ENCODE measurements at places on chromosomes 2 and 18.
A peak's percentile ranks its signal among the peaks of the same experiment; 100 is the strongest.

DNA sequence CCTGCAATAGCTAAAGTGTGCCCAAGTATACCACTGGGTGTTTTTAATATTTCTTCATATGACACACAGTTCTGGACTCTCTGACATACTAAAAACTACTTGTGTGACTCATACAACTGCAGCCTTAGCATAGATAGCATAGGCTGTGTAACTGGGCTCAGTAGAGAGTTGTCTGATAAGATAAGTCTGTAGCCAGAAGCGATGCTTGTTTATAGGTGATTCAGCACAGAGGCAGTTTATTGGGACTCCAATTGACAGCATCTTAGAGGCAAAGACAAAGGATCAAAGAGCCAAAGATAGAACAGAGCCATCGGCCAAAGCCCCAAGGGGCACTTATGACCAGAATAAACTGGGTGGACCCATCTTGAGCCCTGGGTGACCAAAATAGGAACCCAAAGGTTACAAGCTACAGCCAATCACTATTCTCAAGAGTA, 42.3 kb downstream of the AAK1 start:
- DNase-seq, result no peak

DNA sequence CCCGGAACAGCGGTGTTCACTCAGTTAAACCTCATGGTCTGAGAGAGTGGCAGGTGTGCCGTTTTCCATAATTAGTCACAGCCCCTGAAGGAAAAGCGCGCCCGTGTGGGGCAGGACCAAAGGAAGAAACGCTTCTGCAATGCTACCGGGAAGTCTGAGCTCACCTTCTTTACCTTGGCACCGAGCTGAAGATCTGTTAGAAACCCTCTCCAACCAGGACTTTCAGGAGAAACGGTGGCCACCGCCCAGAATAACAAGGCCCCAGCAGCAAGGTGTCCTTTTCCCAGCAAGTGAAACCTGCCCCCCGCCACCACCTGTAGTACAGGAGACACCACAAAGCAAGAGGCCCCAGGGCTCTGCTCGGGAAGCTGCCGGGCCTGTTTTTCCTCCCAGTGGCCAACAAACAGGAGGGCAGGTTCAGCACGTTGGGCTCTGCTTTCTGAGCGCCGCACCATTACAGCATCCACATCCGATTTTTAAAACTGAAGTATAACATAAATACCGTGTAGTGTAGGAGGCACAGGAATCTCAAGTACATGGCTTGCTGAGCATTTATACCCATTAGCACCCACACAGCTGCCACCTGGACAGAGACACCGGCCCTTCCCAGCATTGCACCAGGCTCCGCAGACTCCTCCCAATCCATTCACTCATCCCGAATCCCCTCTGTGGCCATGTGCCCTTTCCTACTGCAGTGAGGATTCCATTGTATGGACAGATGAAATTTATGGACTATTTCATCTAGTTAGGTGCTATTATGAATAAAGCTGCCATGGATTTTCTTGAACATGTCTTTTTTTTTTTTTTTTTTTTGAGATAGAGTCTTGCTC, 121.8 kb upstream of the RIOK3 start:
- peak; percentile 61 for DNase-seq

- no peak for DNase-seq
Observed at GRCh38 chr2:223060201-223060825, 8.3 kb downstream of the KCNE4 start.

GRCh38 chr18:7566567-7567473, at the start of gene PTPRM:
Gene PTPRM, plus strand, starts transcription at chr18:7567316. Its CDS starts 503 bp downstream, at chr18:7567819.
- no peak for DNase-seq

GRCh38 chr2:99374747-99375146, 37.6 kb downstream of the EIF5B start:
- DNase-seq, result no peak

- no peak for DNase-seq
Observed at GRCh38 chr2:133952420-133952819, 301.5 kb upstream of the MGAT5 start.

- DNase-seq, result peak; percentile 50
Observed at GRCh38 chr2:182980115-182980514, 58.1 kb downstream of the NCKAP1 start.

DNA sequence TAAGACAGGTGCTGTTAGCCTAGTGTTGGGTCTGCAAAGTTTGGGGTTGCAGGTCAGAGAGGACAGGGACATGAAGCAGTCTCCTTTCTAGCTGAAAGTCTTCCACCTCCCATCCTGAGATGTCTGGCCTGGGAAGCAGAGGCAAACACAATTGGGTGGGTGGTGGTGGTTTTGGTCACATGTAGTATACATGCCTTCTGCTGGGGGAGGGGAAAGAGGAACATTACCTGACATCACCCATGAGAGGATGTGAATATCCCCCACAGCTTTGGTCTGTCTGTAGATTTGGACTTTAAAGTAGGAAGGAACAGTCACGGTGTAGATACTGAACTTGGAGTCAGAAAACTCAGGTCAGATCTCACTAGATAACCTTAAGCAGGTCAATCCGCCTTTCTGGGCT, 4.6 kb upstream of the DNAJC5G start:
- no peak for DNase-seq

DNA sequence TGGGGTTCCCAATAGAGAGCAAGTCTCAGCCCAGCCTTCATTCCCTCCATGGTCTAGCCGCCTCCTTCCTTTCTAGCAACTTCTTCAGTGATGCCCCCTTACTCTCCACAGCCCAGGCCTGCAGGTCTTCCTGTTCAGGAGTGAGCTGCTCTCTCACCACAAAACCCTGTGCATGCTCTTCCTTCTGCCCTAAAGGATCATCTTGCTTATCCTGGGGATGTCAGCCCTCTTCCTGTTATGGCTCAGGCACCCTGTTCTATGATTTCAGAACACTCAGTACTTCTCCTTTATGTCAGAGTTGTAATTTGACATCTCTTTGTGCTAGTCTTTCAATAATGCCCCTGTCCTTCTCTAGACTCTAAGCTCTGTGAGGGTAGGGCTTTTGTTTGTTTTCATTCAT, 19.4 kb downstream of the TMEM178A start:
- no peak for DNase-seq

DNA sequence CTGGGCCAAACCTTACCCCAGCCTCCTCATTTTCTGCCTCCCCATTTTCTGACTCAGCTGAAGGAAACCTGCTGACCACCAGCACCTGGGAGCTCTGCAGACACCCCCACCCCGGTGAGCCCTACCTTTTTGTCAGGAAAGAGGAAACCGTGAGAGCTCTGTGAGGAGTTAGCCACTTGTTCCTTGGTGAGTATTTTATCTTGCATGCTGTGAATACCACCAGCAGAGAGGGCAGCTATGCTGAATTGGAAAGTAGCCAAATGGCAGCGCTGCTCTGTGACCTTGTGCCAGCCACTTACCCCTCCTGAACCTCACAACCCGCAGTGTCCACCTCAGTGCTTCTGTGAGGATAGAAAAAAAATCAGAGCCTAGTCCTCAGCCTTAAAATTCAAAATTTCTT, 2.5 kb downstream of the MPPE1 start:
- DNase-seq, result no peak

Data from NCI-H1417 treated with DMSO at 0.1 percent for 48 hours (cell line).